ENCODE measurements at places on chromosomes 6 and 20.
A peak's percentile ranks its signal among the peaks of the same experiment; 100 is the strongest.

DNA sequence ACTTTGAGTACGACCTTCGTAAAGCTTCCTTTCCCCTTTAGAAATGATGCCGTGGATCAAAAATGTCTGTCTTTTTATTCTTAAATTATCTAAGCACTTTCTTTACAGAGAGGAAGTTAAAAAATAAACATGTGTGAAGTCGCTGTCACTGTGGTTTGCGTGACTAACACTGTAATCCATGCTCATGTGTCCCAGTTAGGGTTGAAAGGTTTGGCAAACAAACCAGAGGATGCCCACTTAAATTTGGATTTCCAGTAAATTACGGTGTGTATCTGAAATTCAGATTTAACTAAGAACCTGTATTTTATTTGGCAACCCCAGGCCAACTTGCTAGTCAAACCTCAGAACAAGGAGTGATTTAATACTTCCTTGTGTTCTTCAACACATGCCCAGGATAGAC lies 21.1 kb downstream of the HLA-DRB1 start:
- no peak for DNase-seq

GRCh38 chr6:43170417-43170930 lies 595 bp upstream of the SRF start:
- DNase-seq: no peak

GRCh38 chr6:6620766-6621425 lies 32.4 kb downstream of the LY86 start:
- DNase-seq: no peak

- DNase-seq: no peak
These were observed 16.5 kb downstream of the PPP1R10 start for GRCh38 chr6:30600451-30600961.

- DNase-seq: no peak
These were observed 231.3 kb downstream of the TFAP2C start for GRCh38 chr20:56860413-56860812.

GRCh38 chr6:26249707-26249956 lies 115.4 kb upstream of the BTN3A2 start:
- no peak for DNase-seq

DNA sequence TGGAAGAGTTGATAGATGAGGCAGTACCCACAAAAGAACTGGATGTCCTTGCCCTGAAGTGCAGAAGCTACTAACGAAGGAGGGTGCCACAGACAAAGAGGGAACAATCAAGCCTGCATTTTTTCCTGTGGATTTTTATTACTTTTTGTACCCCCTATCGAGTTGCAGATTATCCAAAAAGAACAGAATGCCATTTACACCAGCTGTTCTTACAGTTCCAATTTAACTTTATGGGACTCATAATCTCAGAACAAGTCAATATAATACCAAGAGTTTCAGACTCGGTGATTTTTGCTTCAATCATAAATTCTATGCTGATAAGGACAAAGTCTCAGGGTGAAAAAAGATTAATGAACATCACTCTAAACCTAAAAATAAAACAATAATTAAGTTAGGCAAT lies 4.0 kb upstream of the CNKSR3 start:
- no peak for DNase-seq

DNA sequence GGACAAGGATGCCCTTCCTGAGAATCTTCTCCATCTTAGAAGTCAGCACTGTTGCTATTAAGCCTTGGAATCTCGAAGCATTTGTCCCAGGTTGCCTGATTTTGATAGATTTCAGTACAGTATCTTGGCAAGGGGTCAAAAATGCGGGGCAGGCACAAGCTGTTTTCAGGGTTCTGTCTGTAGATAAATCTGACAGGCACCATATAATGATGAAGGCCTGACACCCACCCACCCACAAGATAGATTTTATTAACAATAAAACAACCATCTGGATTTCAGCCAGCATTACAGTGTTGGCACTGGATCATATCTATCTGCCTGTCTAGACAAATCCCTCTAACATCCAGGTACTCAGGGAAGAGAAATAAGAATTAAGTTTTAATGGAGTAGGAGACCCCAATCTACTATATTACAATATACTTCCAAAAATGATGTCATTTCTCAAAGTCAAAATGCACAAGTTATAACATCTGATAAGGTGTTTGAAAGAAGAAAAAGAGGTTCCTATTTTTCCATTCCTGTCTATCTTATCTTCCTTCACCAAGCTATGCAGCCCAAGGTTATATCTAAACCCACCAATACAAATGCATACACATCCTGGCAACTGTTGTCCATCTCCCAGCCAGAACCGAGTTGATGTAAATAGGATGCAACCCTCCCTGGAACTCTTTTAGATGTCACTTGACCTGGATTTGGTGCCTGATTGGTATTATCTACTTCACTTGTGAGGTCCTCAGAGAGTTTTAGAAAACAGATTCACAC lies 10.7 kb downstream of the NEDD9 start:
- DNase-seq: no peak

GRCh38 chr6:30766461-30767157 lies 22.3 kb upstream of the IER3 start:
- no peak for DNase-seq

DNA sequence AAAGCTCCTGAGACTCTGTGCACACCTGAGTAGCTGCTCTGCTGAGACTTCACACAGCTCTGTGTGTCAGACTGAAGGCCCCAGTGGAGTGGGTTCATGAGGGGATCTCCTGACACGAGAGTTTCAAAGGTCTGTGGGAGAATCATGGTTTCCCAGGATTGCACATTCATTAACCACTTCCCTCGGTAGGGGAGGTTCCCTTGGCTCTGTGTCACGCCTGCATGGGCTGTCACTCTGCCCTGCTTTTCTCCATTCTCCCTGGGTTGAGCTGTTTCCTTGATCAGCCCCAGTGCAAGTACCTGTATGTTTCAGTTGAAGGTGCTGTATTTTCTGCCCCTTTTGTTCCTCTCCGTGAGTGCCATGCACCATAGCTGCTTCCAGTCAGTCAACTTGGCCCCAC lies 236.9 kb downstream of the EPM2A start:
- DNase-seq: peak; percentile 35

- DNase-seq: peak; percentile 100
These were observed 8.0 kb upstream of the IER3 start for GRCh38 chr6:30752157-30752927.

- peak; percentile 25 for DNase-seq
These were observed 861 bp upstream of the HLA-A start for GRCh38 chr6:29941471-29941870.

DNA sequence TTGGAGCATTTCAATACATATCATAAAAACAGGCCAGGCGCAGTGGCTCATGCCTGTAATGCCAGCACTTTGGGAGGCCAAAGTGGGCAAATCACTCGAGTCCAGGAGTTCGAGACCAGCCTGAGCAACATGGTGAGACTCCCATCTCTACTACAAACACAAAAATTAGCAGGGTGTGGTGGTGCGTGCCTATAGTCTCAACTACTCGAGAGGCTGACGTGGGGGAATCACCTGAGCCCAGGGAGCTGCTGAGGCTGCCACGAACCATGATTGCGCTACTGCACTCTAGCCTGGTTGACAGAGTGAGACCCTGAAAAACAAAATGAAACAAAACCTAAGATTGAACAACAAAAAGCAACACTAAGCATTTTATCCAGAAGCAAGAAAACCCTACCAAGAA lies 47.2 kb downstream of the BACH2 start:
- DNase-seq: no peak

DNA sequence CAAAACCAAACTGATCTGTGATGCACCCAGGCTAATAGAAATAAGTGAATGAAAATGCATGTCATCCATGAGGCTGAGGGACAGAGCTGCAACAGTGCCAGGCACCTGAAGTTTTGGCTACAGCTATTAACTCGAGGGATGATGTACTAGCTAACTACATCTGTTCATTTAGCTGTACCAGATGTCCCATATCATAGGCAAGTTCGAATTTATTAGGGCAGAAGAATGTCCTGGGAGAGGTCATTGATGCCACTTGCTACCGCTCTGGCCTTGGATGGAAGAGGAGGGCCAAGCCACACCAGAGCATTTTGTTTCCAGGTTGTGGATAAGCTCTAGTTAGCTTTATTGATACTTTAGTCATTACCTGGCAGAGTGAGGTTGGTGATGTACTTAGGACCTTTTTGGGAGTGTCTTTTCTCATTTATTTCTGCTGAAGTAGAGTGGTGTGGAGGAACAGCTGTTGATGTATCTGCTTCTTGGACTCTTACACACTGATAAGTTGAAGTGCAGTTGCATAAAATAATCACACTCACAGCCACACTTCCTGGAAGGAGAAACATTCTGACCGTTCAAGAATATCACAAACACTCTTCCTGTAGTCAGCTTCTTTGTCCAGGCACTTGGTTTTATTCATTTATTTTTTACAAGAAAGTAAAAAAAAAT lies 8.2 kb downstream of the ZFAND3 start:
- no peak for DNase-seq

- DNase-seq: no peak
These were observed 14.5 kb downstream of the COL9A3 start for GRCh38 chr20:62831361-62831788.

Data from kidney tubule cell (primary cell).